NCI-H524 (cell line): ENCODE measurements at places on chromosomes 13 and 19.

DNA sequence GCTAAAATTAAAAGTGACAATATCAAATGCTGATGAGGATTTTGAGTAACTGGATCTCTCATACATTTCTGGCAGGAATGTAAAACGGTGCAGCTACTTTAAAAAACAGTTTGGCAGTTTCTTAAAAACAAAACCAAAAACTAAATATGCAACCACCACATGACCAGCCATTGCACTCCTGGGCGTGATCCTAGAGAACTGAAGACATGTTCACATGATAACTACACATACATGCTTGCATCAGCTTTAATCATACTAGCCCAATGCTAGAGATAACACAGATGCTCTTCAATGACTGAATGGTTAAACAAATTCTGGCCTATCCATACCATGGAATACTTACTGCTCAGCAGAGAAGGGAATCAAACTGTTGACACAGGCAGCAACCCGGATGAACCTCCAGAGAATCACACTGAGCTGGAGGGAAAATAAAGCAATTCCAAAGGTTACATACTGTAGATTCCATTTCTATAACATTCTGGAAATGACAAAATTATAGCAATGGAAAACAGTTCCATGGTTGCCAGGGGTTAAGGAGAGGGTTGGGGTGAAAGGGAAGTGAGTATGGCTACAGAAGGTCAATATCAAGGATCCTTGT, 25.5 kb upstream of the NAXD start:
- DNase-seq = no peak

- DNase-seq = no peak
These were observed 6.3 kb upstream of the NLRP2 start for GRCh38 chr19:54959840-54960239.

DNA sequence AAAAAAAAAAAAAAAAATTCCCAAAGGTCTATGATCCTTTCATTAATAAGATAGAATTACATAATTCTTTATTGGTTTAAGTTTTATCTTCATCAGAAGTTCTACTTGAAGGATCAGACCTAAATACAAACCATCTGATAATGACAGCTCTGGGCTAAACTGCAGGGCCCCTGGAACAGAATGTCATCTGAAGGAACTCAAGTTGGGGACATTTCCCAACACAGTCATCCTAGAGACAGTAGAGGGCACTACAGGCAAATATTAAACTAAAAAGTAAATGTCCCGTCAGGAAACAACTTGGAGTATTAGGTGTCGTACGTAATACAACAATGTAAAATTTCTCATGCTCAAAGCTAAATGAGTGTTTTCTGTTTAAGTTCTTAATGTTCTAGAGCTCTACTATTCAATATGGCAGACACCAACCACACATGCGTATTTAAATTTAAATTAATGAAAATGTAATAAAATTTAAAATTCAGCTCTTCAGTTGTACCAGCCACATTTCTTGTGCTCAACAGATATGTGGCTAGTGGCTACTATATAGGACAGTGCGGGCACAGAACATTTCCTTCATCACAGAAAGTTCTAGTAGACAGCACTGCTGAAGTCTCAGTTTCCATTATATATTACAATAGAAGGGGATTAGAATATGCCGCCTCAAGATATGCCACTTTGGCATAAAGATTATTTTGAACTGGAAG, 21.8 kb upstream of the NAXD start:
- DNase-seq = peak; percentile 64

DNA sequence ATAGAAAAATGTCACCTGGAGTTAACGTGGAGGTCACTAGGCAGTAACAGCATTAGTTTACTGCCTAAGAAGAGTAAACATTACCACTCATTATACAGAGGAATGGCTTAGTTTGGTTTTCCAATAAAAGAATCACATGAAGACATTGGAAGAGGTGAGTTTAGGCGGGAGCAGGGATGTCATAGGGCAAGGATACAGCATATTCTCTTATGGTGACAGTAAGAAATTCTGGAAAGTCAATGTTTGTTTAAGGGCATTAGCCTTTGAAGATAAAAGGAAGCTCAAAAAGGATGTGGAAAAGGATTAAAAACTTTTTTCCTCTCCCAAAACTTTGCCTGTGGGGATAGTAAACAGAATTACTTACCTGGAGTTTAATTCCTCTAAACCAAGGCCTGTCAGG, 4.1 kb downstream of the POLR1D start:
- DNase-seq = no peak

- no peak for DNase-seq
These were observed 852 bp downstream of the KLK1 start for GRCh38 chr19:50822661-50823208.

DNA sequence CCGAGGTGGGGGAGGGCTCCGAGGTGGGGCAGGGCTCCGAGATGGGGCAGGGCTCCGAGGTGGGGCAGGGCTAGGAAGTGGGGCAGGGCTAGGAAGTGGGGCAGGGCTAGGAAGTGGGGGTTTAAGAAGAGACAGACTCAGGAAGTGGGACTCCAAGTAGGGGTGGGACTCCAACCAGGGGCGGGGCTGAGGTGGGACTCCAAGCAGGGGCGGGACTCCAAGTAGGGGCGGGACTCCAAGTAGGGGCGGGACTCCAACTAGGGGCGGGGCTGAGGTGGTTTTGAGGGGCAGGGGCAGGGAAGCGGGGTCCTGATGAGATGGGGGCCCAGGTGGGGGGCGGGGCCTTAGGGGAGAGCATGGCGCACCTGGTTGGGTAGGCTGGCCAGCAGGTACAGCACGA, 13.6 kb downstream of the CFD start:
- DNase-seq = no peak

DNA sequence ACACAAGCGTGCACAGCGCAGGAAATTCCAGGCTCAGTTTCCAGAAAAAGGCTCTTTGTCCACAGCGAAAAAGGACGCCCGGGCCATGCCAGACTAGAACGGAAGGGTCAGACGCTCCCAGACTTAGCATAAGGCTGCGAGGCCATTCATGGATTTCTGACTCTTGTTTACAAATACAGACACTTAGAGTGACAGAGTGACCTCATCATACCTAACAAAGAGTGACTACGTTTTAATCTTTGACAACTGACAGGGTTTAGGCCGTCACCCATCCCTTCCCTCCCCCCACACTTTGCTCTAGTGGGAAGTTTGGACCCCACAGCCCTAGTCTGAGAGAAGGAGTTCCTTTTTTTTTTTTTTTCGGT, 418 bp upstream of the ZNF709 start:
- no peak for DNase-seq

- no peak for DNase-seq
These were observed 5.2 kb upstream of the IFT88 start for GRCh38 chr13:20561741-20562140.

- DNase-seq = no peak
These were observed 7.8 kb downstream of the CPB2 start for GRCh38 chr13:46097015-46097414.

DNA sequence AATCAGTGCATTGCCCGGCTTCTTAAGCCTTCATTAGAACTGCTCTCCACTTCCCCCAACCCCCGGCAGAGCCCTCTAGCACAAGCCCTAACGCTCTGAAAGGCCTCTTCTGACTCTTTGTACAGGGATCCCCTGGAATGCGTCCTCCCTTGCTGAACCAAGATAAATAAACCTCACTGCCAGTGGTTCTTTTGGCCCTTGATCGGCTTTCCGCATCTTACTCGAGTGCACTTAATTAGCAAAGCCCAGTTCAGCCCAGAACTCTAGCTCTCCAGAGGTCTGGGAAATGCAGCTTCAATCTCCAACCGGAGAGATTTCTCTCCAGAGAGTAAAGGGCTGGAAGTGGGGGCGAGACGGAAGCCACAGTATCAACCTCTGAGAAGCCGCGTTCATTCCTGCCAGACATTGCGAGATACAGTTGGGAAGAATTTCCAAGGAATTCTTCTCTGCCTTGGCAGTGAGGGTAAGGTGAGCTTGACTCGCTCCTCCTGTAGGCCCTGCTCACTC, 8.7 kb upstream of the ZNF444 start:
- DNase-seq = no peak

DNA sequence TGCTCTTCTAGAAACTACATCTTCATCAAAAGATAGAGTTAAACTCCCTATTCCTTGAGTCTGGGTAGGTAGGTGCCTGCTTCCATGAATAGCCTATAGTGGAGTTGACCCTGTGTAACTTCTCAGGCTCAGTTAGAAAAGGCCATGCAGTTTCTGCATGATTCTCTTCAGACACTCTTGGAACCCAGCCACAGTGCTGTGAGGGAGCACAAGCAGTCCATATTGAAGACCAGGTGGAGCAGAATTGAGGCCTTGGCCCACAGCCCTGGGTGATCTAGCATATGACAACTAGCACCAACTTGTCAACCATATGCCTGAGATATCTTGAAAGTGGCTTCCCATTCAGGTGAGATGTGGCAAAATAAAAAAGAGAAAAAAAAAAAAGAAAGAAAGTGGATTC, 10.3 kb upstream of the PAN3 start:
- no peak for DNase-seq
